AG08396 (cell line): ENCODE measurements at places on chromosomes 5 and 9.

DNA sequence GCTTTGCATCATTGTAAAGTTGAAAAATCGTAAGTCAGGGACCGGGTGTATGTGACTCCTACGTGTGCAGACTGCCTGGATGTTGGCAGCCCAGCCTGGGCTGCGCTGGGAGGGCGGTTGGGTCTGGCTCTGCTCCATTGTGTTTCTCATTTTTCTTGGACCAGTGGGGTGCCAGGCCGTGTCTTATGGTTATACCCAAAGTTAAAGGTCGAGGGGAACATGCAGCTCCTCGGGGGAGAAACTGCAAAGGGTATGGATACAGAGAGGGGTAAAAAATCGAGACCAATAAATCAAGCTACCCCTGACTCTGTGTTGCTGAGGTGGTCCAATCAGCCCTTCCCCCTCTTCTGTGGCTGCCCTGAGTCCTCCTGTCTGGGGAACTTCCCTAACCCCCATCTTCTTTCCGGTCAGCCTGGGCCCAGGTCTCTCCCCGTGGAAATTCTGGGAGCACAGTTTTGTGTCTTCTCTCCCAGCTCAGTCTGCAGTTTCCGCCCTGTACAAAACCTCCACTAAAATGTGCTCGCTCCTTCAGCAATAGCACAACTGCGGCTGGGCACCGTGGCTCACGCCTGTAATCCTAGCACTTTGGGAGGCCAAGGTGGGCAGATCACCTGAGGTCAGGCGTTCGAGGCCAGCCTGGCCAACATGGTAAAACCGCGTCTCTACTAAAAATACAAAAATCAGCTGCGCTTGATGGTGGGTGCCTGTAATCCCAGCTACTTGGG is 34.1 kb upstream of the UNC5A start:
- DNase-seq: no peak

DNA sequence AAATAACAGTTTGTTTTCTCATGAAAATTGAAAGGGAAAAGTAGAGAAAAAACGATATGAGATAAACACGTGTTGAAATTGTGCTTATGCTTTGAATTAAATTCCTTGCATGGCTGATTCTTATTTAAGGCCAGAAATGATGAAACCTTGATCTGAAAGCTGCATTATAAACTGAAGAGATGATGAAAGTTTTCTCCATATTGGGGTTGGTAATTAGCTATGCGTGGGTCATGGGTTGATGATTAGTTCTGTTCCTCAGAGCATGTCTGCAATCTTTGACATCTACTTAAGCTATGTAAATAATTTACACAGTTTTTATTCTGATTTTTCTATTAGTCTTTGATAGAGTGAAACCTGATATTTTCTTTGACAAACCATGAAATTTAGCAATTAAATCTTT is 264.1 kb downstream of the CD180 start:
- no peak for DNase-seq

DNA sequence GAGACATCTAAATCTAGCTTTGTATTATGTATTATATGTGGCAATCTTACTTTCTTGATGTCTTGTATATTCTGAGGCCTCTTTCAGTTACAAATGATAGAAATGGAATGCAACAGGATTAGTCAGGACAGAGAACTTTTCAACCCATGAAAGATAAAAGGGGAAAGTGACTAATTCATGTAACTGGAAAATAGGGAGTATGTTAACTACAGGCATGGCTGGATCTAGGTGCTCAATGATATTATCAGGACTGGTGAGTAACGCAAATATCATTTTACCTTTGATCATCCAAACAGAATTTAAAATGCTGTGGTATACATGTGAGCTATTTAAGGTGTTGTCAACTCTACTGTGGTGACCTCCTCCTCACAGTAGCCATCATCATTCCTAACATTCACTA is 215.7 kb upstream of the GLRA1 start:
- no peak for DNase-seq

DNA sequence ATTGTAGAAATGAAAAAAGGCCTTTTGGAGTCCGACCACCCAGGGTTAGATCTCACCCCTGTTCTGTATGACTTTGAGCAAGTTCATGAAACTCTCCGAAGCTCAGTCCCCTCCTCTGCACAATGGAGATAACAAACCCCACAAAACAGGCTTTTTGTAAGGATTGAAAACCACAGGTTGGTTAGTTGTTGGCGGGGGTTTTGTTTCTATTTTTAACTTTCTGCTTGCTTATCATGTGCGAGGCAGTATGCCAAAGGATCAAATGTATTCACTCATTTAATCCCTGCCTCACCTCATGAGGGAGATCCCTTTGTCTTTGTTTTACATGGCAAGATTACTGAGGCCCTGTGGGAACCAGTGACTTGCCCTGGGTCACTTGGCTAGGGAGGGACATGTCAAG is 539.1 kb downstream of the CDK5RAP2 start:
- DNase-seq: no peak

DNA sequence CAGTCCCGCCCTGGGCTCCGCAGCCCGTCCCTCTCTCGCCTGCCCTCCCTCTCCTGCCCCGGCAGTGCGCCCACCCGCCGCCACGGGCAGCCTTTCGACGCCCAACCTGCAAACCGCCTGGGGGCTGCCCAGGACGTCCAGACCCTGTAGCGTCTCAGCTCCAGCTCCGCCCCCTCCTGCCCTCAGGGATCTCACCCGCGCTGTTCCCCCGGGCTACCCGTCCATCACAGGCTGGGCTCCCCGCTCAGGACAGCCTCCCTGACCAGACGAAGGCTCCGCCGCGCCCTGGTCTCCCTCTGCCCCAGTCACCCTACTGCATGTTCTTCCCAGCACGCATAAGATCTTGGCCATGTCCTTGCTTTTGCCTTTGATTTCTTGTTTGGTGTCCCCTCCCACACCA is 1.4 kb downstream of the RASGEF1C start:
- DNase-seq: no peak

GRCh38 chr5:159341906-159342310 is 11.6 kb upstream of the IL12B start:
- peak; percentile 68 for DNase-seq

- peak; percentile 70 for DNase-seq
These were observed 1.3 kb downstream of the ZNF131 start for GRCh38 chr5:43121913-43122484.

DNA sequence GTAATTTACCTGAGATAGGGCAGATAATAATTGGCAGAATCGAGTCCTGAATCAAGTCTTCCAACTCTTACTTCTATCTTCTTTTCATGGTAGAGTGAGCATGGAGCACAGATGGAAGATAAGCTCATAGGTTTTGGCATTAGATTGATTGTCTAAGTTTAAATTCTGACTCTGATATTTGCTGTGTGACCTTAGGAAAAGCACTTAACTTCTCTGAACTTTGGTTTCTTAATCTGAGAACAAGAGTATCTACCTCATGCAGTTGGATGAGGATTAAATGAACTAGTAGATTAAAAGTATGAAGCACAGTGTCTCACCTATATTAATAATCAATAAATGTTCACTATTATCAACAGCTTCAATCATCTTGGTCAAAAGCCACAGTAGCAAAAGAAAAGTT is 9.4 kb upstream of the ASTN2 start:
- no peak for DNase-seq

- DNase-seq: no peak
These were observed 17.6 kb downstream of the NSUN2 start for GRCh38 chr5:6615034-6615815.

DNA sequence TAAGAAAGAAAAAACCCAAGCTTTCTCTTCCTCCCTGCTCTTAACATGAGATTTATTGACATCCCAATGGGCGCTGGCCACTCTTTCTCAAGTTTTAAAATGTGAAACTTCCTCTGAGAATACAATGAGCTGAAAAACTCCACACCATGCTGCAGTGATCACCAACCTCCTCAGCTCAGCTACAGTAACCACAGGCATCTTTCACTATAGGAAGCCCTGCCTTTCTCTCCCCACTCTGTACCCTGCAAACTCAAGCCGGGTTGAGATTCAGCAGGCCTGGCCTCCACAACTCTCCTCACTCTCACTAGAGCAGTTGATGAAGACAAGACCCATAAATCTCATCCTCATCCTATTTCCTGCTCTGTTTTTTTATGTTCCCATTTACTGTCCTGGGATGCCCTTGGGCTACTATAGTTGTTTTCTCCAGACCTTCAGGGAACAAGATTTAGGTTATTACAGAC is 48.3 kb downstream of the SH3TC2 start:
- DNase-seq: no peak

DNA sequence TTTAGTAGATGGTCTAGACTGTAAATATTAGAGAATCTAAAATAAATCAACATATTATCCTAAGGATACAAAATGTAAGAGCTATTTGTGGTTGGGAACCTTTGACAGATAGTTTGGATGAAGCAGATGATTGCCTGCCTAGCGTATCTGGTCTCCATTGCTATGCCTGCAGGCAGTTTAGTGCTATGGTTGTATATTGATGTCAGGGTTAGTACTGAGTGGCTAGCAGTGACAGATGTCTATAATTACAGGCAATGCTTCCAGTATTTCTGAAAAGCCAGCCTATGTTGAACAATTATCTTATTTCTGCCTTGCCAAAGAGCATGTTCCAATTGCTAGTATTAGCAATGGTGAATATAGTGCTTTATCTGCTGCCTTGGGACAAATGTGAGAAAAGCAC is 151.3 kb upstream of the TLX3 start:
- no peak for DNase-seq

GRCh38 chr5:134964359-134965270 is 3.1 kb upstream of the CATSPER3 start:
- DNase-seq: no peak

GRCh38 chr5:134004626-134005416 is at the start of gene VDAC1:
Gene VDAC1, minus strand, starts transcription at chr5:134004975. Its CDS starts 11,963 bp downstream, at chr5:133993012.
- peak; percentile 97 for DNase-seq

DNA sequence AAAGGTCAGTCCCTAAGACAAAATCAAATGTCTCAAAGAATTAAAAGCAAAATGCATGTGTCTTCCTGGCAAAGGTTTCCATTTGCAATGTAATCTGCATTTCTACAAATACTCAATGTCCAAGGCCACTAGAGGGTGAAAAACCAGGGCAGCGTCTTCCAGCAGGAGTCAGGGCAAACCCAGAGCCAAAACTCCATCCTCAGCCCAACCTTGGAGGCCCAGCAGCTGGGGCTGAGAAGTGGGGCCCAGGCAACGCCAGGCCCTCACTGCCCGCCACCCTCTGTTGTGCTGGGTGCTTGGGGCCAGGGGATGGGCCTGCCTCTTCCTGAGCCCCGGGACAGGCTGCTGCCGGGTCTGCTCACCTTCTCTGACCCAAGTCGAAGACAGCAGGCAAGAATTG is 200.1 kb downstream of the PAX5 start:
- DNase-seq: no peak

GRCh38 chr5:74231697-74232096 is 408.8 kb downstream of the ENC1 start:
- DNase-seq: no peak

- DNase-seq: no peak
These were observed 10.6 kb upstream of the AGXT2 start for GRCh38 chr5:35058374-35058788.

GRCh38 chr9:106784076-106784475 is 78.9 kb upstream of the ZNF462 start:
- no peak for DNase-seq

DNA sequence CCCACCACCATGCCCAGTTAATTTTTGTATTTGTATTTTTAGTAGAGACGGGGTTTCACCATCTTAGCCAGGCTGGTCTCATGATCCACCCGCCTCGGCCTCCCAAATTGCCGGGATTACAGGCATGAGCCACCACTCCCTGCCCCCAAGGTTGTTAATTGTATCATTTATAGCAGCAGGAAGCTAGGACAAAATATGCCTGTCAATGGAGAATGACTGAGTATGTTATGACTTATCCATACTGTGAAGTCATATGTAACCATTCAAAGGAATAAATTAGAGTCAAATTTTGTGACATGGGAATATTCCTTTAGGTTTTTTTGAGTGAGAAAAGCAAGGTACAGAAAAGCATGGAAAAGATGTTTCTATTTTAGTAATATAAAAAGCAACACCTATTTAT is 3.9 kb upstream of the DAB2 start:
- DNase-seq: no peak

DNA sequence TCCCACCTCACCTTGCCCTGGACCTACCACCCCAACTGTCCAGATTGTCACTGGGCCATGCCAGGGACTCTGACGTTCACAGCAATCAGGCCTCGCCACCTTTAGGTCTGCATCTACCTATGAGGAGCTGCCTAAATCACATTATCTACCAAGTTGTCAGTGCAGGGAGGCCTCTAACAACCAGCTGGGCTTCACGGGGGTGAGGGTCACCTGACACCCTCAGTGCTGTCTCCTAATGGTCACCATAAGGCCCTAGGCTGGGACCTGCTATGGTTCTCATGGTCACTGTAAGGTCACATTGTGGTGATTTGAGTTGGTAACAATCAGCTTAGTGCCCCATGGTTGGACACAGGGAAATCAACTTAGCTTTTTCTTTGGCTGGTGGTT is 119.2 kb upstream of the CXCL14 start:
- DNase-seq: no peak

GRCh38 chr5:44001236-44001635 is 388.0 kb downstream of the FGF10 start:
- DNase-seq: no peak

DNA sequence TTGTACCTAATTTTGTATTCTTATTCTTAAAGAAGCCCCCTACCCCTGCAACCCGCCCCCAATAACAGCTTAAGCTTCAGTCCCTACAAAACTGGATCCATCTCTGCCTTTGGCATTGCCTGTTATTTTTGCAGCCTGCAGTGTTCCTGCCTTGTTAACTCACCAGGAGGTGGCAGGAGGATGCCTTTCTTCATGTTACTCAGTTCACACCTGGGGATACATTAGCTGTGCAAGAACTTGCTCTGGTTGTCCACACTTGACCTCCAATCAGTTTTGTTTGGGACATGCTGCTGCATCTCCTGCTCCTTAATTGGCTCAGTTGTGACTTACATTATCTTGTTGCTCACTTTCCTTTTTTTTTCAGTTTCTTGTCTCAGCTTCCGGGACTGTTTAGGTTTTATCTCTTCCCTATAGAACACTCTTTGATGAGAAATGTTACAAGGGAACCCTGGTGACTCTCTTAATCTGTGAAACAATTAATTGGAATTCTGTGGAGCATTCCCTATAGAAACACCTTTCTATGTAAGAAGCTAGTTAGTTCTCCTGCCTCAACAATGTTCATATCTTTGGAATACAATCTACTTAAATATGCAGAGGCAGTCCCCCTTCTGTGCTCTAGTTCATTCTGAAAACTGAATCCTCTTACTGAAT is 467.7 kb upstream of the ACO1 start:
- DNase-seq: no peak

GRCh38 chr5:75828029-75828428 is 110.8 kb upstream of the POC5 start:
- no peak for DNase-seq

DNA sequence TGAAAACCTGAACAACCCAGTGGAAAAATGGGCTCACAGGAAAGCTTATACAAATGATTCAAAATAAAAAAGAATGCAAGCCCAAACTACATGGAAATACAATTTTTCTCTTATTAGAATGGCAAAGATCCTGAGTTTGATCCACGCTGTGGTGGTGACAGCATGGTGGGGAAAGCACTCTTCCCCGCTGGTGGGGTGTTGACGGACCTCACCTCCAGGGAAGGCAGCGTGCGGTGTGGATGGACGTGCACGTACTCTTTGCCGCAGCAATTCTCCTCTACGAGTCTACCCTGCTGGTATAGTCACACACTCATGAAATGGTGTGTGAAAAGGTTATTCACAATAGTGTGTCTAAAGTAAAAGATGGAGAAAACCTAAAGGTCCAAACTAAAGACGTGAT is 5.9 kb upstream of the ZFP62 start:
- DNase-seq: no peak
